Activated CD4-positive, alpha-beta T cell treated with anti-CD3 and anti-CD28 coated beads, Interleukin-2, amount 10 ng/mL, durations not matched to agents 7 days and 5 days (primary cell): ENCODE measurements at places on chromosomes 1 and 21.

- DNase-seq, result no peak
Observed at GRCh38 chr1:246828818-246829217, 102.9 kb downstream of the AHCTF1 start.

- peak; percentile 15 for DNase-seq
Observed at GRCh38 chr1:2412773-2413494, 570 bp upstream of the PEX10 start.

DNA sequence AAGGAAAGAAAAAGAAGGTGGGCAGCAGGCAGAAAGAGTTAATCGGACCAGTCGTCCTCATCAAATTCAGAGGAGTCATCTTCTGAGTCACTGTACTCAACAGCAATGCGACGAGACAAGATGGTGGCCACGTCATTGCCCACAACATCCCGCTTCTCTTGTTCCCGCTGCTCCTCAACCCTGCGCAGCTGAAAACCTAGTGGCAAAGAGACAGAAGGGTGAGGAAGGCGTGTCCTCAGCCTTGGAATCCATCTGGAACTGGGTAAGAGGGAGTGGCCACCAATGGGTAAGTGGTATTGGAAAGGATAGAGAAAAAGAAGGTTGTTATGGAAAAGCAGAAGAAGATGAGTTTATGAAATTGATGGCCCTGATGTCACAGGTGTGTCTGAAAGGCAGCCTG is 15.7 kb downstream of the GPR3 start:
- no peak for DNase-seq

GRCh38 chr1:234544087-234544579 is 65.2 kb upstream of the TARBP1 start:
- DNase-seq, result no peak

GRCh38 chr1:153963850-153964331 is 554 bp upstream of the SLC39A1 start:
- no peak for DNase-seq

GRCh38 chr1:241113557-241113956 is 243.4 kb downstream of the RGS7 start:
- no peak for DNase-seq

- DNase-seq, result no peak
Observed at GRCh38 chr1:161827786-161828185, 61.7 kb downstream of the ATF6 start.

DNA sequence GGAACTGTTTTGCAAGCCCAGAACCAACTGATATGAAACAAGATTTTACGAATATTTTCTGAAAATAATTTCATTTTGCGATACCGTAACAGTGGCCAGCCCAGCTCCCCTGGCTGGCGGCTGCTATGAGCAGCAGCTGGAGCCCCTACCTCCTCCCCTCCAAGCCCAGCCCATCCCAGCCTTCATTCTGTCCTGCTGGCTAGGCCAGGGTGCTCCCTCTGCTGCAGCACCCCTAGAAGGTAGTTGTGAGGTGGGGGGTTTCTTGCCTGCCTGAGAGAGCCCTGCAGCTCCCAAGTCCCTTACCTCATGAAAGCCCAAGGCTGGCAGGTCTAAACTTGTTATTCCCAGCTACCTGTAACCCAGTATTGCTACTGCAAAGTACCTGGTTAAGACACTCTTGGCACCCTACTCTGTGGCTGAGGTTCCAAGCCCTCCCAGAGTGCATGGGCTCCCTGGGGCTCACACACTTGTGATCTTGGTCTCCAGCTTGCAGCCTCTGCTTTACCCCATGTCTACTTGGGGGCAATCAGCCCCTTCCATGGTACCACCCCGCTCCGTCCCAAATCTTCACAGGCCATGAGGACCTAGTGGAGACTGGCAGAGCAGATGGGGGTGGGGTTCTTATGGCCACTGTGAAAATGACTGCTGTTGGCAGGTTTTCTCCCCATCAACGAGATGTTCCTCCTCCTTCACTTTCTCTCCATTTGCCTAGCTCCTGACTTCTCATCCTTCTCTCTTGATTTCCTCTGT is 239.8 kb downstream of the TRABD2B start:
- no peak for DNase-seq

DNA sequence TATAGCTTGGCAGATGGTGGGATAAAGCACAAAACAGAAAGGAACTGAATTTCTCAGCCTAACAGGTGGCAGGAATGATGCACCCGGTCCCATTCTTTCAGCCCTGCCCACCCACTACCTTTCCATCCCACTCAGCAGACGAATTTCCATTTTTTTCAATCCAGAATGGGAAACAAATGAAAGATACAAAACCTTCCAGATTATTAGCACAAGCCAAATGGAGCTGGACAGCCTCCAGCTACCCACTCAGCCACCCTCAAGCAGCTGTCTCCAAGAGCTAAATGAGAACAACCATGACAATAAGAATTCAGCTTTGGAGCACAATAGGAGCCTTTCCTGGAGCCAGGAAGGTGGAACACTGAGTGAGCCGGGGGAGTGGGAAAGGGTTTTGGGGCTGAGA is 96.3 kb upstream of the ST6GALNAC5 start:
- no peak for DNase-seq
